Psoas muscle (tissue), 8 donors: ENCODE measurements at places on chromosomes 4 and X. TPM values are rescaled to one million over a fixed set of nuclear protein-coding genes. Genes with fewer than 3 reads are reported as not detected.

Gene SRPX
- polyA plus RNA-seq = 42.1 TPM

- H3K27ac ChIP-seq = no peak overlapping the region
- H3K4me3 ChIP-seq = no peak overlapping the region
- no peaks in the 10 kb centered on the region for H3K36me3 ChIP-seq
- DNase-seq = no peak
- peaks cover 9% of the 10 kb centered on the region for H3K4me1 ChIP-seq
Observed at GRCh38 chr4:48623182-48623780, 133.2 kb downstream of the ZAR1 start.

Gene USP17L12
- not detected for polyA plus RNA-seq

Gene BCORL1
- 1.8 TPM for polyA plus RNA-seq

DNA sequence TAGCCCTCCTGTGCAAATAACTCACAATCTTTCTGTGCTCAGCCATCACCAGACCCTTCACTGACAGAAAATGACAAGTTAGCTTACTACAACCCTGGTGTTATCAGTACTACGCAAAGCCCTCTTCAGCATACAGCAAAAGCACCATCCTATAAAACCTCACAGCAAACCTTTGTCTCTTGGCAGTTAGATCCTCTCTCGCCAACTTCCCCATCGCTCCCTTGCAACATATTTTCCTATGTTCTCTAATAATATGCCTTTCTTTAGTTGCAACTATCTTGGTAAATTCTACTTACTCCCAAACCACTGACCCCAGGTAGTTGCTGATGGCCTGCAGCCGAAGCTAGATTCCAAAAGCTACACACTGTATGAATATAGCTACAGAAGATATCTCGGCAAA is 856.9 kb upstream of the FRG1 start:
- no peak overlapping the region for H3K27ac ChIP-seq
- no peaks in the 10 kb centered on the region for H3K4me1 ChIP-seq
- no peaks in the 10 kb centered on the region for H3K36me3 ChIP-seq
- no peak for DNase-seq
- H3K27me3 ChIP-seq = no peaks in the 10 kb centered on the region

Gene PABPC1L2B
- polyA plus RNA-seq = not detected

- H3K36me3 ChIP-seq = no peaks in the 10 kb centered on the region
- no peak for DNase-seq
- no peaks in the 10 kb centered on the region for H3K27me3 ChIP-seq
- H3K27ac ChIP-seq = no peak overlapping the region
- no peak overlapping the region for H3K4me3 ChIP-seq
- no peaks in the 10 kb centered on the region for H3K4me1 ChIP-seq
Observed at GRCh38 chr4:117135634-117136354, 50.4 kb upstream of the TRAM1L1 start.

GRCh38 chrX:30005813-30006212 is 209.6 kb upstream of the MAGEB2 start:
- H3K4me1 ChIP-seq = no peaks in the 10 kb centered on the region
- DNase-seq = no peak
- H3K4me3 ChIP-seq = no peak overlapping the region
- H3K36me3 ChIP-seq = no peaks in the 10 kb centered on the region
- no peak overlapping the region for H3K27ac ChIP-seq

GRCh38 chrX:16666541-16666940 is 16.6 kb downstream of the S100G start:
- no peak overlapping the region for H3K27ac ChIP-seq
- no peak overlapping the region for H3K4me3 ChIP-seq

Gene PABPC4L
- polyA plus RNA-seq = 0.20 TPM

DNA sequence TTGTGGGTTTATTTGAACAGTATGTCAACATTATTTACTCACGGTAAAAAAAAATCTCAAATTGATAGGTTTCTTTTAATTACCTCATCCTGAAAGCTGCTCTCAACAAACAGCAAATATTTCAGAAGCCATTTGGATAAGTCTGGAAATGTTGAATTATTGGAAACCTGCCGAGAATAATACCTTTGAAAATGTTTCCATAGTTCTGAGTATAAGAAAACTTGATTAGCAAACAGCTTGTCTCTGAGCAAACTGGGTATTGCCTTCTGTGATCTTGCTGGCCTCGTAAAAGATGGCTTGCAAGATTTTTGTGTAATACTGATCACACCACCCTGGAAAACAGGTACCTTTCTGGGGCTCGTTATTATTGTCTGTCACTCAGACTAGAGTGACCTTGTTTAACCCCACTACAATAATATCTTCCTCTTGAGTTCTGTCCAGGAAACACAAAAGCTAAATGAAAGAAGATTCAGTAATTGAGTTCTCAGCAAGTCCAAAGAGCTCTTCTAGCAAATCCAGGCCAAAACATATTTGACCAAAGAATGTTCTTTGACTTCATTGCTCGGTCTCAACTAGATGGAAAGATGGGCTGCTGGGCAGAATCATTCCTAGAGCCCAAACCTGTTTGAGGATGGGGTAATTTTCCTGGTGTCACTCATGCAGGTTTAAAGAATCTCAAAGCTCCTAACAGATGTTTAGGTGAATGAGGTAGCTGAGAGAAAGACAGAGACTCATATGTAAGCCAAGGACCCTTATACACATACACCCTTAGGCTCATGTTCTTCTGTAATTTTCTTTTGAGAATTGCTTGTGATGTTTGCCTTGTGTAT is 255.6 kb upstream of the JADE1 start:
- peak overlapping the region; percentile 82 for H3K4me3 ChIP-seq
- peak overlapping the region; percentile 98 for H3K27ac ChIP-seq
- peaks cover 15% of the 10 kb centered on the region for H3K4me1 ChIP-seq
- H3K36me3 ChIP-seq = no peaks in the 10 kb centered on the region
- DNase-seq = no peak

DNA sequence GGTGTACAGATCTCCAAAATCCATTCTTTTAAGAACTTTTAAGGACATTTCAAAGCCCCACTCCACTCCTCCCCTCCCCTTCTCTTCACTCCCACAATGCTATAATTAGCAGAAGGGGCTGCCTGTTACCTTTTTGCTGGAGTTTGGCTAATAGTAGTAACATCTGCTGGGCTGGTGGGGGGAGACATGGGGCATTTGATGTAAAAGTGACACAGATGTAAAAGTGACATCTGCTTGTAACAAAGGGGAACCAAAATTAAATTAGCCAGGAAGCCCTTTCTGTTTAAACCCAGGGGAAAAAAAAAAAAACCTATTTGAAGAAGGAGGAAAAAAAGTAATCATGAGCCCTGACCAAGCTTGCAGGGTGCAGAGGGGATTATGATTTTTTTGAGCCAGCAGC is 5.4 kb upstream of the PHOX2B start:
- no peak overlapping the region for H3K4me3 ChIP-seq
- no peak overlapping the region for H3K27ac ChIP-seq
- no peaks in the 10 kb centered on the region for H3K4me1 ChIP-seq
- DNase-seq = no peak
- peaks cover 18% of the 10 kb centered on the region for H3K27me3 ChIP-seq
- no peaks in the 10 kb centered on the region for H3K36me3 ChIP-seq

Gene NEUROG2
- not detected for polyA plus RNA-seq

Gene SLC26A1
- 0.06 TPM for polyA plus RNA-seq

Gene GPRASP1
- polyA plus RNA-seq = 0.43 TPM

DNA sequence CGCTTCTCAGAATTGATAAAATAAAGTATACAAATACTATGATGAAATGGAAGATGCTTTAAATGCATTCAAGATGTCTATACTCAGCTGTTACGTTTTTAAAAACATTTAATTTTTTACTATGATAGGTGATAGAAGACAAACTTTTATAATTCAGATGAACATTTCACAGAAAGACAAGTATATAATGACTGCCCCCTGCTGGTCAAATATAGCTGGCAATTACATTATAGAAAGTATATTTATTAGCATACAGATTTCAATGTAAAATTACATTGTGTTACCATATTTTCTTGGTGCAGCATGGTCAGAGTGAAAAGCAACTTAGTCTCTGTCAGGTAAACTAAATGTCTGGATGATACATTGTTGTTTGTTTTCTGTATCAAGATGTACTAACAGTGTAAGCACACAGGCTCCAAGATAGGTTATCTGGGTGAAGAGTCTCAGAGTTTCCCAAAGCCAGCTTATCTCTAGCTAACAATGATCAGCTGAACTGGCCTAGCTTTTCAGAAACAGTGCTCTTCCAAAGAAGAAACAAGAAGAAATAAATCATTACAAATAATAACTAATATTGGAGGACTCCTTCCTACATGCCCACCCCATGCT is 54.1 kb downstream of the SRPX start:
- no peaks in the 10 kb centered on the region for H3K36me3 ChIP-seq
- DNase-seq = no peak
- no peak overlapping the region for H3K4me3 ChIP-seq
- H3K4me1 ChIP-seq = no peaks in the 10 kb centered on the region

DNA sequence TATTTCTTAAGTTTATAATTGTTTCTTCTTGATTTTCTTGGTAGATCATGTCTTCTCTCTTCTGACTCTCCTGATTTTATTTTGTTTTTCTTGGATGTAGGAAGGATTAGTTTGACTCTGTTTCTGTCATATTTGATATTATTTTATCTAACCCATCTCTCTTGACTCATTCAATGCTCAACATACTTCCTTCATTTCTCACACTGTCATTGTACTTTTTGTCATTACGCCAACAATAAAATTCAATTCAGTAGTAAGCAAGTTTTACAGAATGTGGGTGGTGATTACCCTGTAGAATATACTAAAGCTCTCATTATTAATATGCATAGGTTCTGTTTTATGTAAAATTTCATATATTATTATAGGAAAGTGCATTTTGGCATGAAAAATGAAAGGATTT is 1303.0 kb upstream of the AGA start:
- no peaks in the 10 kb centered on the region for H3K27me3 ChIP-seq
- DNase-seq = no peak
- H3K36me3 ChIP-seq = no peaks in the 10 kb centered on the region
- no peaks in the 10 kb centered on the region for H3K4me1 ChIP-seq

DNA sequence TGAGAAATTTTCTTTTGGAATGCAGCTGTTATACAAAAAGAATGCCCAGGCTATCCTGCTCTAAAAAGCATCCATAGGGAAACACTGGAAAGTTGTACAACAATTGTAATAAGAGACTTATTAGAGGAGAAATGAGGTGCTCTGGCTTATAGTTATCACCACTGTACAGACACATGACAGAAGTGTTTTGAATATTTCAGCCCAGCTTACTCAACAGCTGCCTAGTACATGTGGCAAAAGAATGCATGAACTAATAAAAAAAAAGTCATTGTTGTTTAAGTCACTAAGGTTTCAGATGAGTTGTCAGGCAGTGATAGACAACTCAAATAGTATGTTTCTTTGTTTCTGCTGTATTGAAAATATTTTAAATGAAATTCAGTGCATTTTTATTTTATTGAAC is 307.7 kb downstream of the GPM6A start:
- no peak overlapping the region for H3K27ac ChIP-seq
- DNase-seq = no peak
- no peaks in the 10 kb centered on the region for H3K27me3 ChIP-seq
- H3K36me3 ChIP-seq = no peaks in the 10 kb centered on the region
- H3K4me1 ChIP-seq = no peaks in the 10 kb centered on the region
- no peak overlapping the region for H3K4me3 ChIP-seq

DNA sequence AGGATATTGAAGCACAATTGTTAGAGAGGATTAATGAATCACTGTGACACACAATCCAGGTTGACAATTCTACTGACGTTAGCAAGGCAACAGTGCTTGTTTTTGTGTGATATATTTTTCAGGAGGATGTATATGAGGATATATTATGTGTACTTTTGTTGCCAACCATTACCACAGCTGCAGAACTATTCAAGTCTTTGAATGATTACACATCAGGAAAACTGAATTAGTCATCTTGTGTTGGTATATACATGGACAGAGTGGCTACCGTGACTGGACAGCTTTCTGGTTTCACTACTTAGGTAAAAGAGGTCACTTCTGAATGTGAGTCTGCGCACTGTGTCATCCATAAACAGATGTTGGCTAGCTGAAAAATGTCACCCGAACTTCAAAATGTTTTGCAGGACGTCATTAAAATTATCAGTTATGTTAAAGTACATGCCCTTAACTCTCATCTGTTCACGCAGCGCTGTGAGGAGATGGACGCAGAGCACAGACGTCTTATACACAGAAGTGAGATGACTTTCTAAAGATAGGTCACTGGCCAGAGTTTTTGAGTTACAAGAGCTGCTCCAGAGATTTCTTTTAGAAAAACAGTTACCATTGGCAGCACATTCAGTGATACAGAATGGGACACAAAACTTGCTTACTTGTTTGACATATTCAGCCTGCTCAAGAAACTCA is 69.0 kb downstream of the MRPL1 start:
- H3K4me3 ChIP-seq = no peak overlapping the region
- no peaks in the 10 kb centered on the region for H3K36me3 ChIP-seq
- no peaks in the 10 kb centered on the region for H3K27me3 ChIP-seq
- no peak overlapping the region for H3K27ac ChIP-seq
- DNase-seq = no peak

Gene GPC3
- polyA plus RNA-seq = 0.43 TPM
